Substantia nigra (tissue), 51 donors: ENCODE measurements at places on chromosomes 13 and 19.

GRCh38 chr13:67855741-67856238 lies 625.7 kb upstream of the PCDH9 start:
- no peak for DNase-seq

DNA sequence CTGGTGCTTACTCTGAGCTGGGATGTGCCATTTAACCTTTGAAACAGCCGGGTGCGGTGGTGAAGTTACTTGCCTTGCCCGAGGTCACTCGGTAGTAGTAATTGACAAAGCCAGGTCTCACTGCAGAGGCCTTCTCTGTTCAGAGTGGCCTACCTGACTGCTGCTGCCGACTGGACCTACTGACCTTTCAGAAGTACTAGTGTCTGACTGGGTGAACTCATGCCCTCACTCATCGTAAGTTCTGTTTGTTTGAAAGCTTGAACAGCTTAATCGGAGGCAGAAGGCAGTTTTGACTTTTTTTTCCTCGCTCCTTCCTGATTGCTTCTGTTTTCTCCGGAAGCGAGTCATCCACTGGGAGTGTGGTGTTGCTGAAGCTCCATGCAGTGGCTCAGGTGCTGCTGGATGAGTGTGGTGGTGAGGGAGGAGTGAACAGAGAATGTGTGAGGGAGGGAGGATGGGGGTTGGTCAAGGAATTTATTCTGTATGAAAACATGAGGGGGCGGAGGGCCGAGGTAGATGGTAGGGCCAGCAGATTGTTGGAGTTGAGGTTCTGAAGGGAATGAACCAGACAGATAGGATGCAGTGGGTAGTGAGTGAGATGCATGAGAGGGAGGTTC lies 2.7 kb downstream of the SPINT2 start:
- DNase-seq = no peak

DNA sequence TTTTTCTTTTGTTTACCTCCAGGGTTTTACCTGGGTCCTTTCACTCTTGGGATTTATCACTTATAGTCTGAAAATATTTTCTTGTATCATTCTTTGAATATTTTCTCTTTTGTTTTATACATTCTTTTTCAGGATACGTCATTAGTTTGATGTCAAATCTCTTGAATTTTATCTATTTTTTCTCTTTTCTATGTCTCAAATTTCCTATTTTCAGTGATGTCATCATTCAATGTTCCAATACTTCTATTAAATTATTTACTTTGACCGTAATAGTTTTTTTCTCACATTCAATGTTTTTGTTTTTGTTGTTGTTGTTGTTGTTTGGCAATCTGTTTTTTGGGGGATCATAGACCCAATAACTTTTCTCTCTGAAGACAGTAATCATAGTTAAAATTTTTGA lies 83.5 kb downstream of the PRR20E start:
- no peak for DNase-seq

GRCh38 chr13:50847501-50847900 lies 4.0 kb upstream of the DLEU7 start:
- no peak for DNase-seq

GRCh38 chr19:12884926-12885748 lies 1.9 kb downstream of the KLF1 start:
- DNase-seq = peak; percentile 72

- no peak for DNase-seq
Observed at GRCh38 chr19:49631014-49631588, 8.8 kb downstream of the RRAS start.

DNA sequence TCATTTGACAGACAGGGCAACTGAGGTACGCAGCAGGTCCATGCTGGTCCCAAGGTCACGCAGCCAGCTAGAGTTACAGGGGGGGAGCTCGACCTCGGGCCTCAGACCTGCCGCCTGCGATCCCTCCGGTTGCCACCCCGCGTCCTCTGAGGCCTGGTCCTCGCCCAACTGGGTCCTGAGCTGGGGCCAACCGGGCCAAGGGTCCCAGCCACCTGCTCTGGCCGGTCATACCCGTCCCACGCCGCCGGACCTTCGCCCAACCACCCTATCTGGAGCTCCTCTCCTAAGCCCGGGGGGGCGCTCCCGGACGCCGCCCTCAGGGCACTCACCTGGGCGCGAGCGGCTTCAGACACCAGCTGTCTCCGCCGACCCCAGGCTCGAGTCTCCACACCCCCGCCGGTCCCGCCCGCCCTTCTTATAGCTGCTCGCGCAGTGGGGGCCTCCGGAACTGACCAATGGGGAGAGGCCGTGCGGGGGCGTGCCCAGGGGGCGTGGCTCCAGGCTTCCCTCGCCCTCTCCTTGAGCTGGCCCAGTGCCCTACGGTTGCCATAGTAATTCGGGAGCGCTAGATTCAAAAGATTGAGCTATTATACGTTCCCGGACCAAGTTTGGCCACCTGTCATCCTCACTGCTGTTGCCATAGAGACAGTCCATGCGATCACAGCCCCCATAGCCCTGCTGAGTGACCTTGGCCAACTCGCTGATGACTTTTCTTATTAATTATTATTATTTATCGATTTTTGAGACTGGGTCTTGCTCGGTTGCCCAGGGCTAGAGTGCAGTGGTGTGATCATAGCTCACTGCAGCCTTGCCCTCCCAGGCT lies at the start of gene PLIN5:
Gene PLIN5, minus strand, starts transcription at position 389 of the 823 bp plus-strand sequence. CDS start 1,150 bp downstream, outside the sequence.
- DNase-seq = peak; percentile 50

- no peak for DNase-seq
Observed at GRCh38 chr13:98112456-98112855, 30.4 kb upstream of the FARP1 start.

- DNase-seq = no peak
Observed at GRCh38 chr19:11347546-11348039, 1.3 kb downstream of the CCDC159 start.

GRCh38 chr13:101258509-101258908 lies 157.8 kb downstream of the NALCN start:
- DNase-seq = no peak

DNA sequence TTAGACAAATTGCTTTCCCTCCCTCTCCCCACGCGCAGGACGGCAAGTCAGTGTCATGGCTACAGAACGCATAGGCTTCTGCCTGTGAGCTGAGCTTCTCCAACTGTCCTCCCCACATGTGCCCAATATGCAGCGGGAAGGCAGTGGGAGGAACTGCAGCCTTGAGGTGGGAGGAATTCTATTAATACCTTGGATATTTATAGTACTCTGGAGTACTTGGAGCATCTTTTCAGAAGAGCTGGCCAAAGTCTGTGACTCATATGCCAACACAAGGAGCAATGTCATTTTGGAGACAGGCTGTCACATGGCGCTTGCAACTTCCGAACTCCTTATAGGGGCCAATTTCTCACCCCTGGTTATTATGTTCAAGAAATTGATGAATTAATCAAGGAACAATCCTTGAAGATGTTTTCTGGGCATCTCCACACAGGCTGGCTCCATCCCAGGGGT lies 245.0 kb upstream of the SERP2 start:
- DNase-seq = no peak

GRCh38 chr13:50531917-50532899 lies 311.3 kb downstream of the DLEU7 start:
- DNase-seq = no peak

DNA sequence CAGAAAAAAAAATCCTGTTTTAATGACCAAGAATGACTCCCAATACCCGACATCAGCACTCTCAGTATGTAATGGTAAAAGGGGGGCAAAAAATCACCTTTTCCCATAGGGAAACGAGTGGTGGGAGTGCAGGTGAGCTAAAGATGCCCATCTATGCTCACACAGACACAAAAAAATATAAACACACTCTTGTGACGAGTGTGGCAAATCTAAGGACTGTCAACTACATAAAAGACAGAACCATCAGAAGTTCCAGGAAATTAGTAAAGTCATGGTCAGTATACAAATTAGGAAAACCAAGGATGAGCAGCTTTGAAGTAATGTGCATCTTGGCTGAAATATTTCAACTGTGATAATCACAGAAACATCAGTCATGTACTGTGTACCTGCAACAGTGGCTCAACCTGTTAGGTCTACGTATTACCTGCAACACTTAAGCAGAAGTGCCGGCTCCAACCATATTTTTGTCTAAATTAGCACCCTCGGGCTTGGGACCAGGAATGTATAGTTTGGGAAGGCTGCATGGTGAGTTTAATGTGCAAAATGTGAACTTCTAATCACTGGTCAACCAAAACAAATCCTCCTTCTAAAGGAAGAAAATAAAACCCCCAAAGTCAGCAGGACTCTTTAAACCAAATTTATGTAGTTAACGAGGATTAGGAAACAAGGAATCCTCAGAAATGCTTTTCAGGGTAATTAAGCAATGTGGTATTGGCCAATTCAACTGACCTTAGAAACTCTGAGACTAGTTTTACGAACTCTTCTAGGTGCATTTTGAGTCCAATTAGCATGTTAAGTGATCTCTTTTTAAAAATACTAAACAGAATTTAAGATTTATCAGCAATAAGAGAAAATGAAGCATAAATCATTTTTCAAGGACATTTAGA lies 24.3 kb downstream of the ANKRD10 start:
- no peak for DNase-seq

DNA sequence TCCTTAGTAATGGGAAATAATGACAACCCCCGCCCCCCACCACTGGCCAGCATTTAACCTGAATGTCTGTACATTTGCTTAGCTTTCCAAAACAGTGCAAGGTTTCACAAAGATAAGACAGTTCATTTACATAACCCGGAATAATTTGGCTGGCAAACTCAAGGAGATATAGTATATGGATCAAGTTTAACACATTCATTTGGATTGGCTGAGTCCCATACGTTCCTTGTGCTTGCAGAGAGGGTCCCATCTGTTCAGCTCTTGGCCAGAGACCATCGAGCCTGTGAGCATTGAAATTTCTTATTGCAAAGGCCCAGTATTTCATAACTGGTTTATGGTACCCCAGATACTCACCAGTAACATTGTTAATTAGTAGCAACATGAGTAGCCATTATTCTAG lies 116.5 kb downstream of the GPC6 start:
- no peak for DNase-seq

DNA sequence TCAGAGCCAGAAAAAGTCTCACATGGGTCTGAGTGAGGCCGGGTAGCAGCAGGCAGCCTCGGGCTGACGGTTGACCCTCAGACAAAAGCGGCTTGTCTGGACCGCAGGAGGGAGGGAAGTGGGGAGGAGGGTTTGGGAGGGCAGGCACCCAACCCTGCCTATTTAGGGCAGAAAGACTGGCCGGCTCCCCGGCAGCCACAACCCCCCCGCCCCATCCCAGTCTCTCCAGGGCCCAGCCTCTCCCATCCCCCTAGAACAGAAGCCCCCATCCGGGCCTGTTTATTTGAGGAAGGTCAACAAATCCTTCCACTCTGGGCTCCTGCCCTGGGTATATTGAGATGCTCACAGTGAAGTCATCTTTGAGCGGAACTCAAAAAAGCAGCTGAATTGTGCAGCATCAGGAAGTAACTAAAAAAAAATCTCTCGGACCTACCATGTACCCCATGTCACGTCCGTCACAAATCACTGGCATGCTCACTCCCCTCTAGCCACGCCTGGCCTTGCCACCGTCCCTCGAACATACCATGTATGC lies 6.3 kb downstream of the DACT3 start:
- peak; percentile 86 for DNase-seq

- DNase-seq = no peak
Observed at GRCh38 chr13:98664047-98664446, 87.1 kb upstream of the STK24 start.

DNA sequence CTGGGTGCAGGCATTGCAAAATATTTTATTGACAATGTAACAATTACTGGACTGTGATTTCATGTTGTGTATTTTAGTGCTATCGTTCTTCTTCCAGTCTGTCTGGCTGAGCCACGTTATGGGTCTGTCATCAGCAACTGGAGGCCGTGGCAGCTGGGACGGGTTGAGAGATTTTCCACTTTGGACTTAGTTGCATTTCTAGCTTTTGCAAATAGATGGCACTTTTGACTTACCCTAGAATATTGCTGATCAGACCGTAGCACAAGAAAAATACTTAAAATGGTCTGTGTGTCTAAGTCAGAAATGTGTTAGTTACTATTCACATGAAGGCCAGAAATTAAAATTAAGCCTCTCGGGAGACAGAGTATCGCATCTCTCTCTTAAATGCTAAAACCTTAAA lies 211.1 kb downstream of the TEX29 start:
- peak; percentile 16 for DNase-seq

- DNase-seq = no peak
Observed at GRCh38 chr13:39910833-39911232, 255.4 kb downstream of the COG6 start.

DNA sequence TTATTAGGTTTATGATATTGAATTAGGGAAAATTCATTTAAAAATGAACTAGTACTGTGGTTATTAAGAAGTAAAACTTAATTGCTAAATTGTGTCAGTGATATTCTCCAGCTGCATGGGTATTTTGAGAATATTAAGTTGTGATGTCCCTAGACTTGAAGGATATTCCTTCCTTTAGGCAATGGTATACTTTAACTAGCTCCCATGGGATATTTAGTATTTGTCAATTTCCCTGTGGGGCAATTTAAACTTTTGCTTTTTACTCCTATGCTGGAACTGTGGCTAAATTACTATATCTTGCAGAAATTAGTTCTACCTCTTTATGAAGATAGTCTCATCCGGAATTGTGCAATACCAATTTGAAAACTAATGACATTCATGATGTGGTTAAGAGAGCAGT lies 151.6 kb upstream of the CSNK1A1L start:
- no peak for DNase-seq

- no peak for DNase-seq
Observed at GRCh38 chr13:52955472-52955874, 73.1 kb upstream of the OLFM4 start.

- DNase-seq = no peak
Observed at GRCh38 chr13:28717170-28717569, 1.6 kb downstream of the SLC46A3 start.

DNA sequence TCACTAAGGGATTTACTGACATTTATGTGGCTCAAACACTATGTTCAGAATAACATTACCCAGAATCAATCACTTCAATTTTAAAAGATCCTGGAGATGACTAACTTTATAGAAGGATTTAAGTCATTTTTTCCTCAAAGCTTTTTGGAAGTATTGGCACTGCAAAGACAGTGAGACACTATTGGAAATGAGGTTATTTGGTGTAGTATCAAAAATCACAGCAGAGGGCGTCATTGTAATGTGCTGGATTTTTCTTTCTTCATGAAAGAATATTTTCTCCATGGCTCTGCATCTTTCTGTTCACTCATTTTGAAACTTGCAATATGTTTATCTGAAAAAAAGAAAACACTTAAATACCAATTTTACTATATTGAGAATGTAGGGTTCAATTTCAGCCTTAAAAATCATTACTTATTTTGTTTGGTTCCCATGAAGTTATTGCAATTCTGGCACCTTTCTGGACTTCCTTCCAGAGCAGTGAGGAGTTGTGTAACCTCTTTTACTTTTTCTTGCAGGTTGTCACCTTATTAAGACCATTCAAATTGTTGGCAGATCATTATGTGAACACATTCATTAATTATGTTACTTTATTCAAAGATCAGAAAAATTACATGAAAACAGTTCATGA lies 3.7 kb upstream of the CSNK1A1L start:
- no peak for DNase-seq

GRCh38 chr19:10861103-10861651 lies 10.2 kb upstream of the CARM1 start:
- no peak for DNase-seq

GRCh38 chr19:49106648-49107135 lies 7.5 kb upstream of the LIN7B start:
- DNase-seq = peak; percentile 19

GRCh38 chr13:93199856-93200255 lies 26.8 kb upstream of the GPC6 start:
- DNase-seq = no peak
